ENCODE measurements at places on chromosomes 2 and 18.
A peak's percentile ranks its signal among the peaks of the same experiment; 100 is the strongest.

DNA sequence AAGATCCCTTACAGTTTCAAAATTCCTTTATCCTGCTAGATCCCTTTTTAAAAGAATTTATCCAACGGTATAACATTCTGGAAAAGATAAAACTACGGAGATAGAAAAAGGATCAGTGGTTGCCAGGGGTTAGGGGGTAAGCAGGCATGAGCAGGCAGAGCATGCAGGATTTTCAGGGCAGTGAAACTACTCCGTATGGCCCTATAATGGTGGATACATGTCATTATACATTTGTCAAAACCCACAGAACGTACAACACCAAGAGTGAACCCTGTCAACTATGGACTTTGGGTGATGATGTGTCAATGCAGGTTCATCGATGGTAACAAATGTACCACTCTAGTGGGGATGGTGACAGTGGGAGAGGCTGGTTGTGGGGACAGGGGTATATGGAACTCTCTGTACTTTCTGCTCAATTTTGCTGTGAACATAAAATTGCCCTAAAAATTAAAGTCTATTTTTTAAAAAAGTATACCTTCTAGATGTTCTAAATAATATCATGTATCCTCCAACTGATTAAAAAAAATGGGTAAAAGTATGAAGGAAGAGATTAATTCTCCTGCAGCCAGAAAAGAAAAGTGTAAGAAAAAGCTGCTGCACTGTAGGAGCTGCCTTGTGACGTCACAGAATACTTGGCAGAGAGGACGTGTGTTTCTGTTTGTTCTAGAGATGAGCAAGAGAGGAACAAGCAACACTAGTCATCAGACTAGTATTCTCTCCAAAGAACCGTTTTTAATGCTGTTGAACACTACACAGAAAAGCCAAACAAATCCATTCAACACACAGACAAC is 23.6 kb downstream of the ANKRD44 start:
- DNase-seq: peak; percentile 58

DNA sequence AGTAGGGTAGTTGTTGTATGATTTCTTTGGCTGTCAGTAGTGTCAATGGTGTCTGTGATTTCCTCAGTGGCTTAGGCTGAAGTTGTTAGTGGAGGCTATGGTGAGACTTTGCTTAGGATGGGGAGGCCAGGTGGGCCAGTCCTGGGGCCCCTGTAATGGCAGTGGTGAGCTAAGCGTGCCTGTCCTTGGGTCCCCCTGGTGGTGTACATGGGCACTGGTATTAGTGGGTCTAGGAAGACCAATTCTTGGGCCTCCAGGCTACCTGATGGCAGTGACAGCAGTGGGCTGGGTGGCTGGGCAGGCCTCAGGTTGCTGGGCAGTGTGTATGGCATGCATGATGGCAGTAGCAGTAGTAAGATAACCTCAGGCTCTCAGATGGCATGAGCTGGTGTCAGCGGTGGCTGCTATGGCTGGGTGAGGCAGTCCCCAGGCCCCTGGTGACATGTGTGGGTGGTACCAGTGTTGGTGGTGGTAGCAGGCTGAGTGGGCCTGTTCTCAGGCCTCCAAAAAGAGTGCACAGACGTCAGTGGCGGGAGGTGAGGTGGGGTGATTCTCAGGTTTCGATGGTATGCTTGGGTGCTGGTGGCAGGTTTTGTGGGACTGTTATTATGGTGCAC is 103.2 kb downstream of the KLHL14 start:
- no peak for DNase-seq

- peak; percentile 28 for DNase-seq
Observed at GRCh38 chr2:172674034-172674967, 61.3 kb upstream of the RAPGEF4 start.

- DNase-seq: no peak
Observed at GRCh38 chr2:182435754-182436153, 8.9 kb upstream of the PDE1A start.

- DNase-seq: no peak
Observed at GRCh38 chr18:4960578-4960977, 236.5 kb downstream of the AKAIN1 start.

- DNase-seq: no peak
Observed at GRCh38 chr18:23321996-23322395, 131.1 kb upstream of the RIOK3 start.

GRCh38 chr2:150119819-150120218 is 367.6 kb downstream of the RND3 start:
- DNase-seq: no peak

DNA sequence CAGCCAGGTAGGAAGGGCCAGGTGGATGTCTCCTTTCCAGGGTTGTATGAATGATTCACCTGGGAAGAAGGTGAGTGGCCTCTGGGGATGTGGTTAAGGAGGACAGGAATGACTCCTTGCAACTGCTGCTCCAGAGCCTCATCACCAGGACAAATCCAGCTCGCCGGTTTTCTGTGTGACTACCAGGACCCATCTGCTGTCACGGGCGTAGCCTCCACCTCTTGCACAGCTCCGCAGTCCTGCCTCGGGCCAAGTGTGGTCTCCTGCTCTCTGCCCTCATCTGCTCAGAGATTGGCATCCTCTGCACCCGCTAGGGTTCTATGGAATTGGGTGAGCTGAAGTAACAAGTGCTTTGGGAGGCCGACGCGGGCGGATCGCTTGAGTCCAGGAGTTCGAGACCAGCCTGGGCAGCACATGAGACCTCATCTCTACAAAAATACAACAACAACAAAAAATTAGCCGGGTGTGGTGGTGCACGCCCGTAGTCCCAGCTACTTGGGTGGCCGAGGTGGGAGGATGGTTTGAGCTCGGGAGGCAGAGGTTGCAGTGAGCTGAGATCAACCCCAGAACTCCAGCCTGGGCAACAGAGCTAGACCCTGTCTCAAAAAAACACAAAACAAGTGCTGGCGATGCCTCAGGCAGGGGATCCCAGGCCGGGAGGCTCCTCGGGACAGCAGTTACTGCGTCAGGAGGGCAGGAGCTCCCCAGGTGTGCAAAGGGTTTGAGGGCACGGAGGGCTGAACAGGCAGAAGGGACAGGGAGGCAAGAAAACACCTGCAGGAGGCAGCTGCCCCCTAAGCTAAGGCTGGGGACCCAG is 831 bp upstream of the D2HGDH start:
- DNase-seq: no peak

- DNase-seq: no peak
Observed at GRCh38 chr2:133976659-133977058, 277.2 kb upstream of the MGAT5 start.

Data from stimulated activated naive CD8-positive, alpha-beta T cell treated with anti-CD3 and anti-CD28 coated beads, Interleukin-15, amount 100 ng/mL, for 72 hours (primary cell).